ENCODE measurements at places on chromosomes 16 and 17.
A peak's percentile ranks its signal among the peaks of the same experiment; 100 is the strongest.

DNA sequence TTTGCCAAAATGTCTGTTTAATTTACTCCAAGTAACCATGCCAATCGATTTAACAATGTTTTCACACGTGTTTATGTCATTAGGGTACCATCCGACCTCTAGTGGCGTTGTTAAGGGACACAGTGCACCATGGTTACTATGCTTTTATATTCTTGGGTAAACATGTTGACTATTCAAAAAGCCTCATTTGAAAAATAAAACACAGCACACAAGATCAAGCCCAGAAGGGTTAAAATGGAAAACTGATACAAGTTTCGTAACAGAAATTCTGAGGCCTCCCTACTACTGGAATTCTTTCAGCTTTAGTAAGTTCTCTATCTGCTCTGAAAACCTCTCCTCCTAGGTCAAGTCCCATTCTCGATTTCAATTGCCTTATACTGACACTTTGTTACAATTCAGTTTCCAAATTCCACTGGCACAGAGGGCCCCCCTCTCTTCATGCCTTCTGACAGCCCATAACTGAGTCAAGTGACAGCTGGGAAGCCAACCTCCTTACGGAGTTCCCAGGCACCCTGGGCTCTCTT lies 2.1 kb downstream of the CFAP20 start:
- DNase-seq: no peak

DNA sequence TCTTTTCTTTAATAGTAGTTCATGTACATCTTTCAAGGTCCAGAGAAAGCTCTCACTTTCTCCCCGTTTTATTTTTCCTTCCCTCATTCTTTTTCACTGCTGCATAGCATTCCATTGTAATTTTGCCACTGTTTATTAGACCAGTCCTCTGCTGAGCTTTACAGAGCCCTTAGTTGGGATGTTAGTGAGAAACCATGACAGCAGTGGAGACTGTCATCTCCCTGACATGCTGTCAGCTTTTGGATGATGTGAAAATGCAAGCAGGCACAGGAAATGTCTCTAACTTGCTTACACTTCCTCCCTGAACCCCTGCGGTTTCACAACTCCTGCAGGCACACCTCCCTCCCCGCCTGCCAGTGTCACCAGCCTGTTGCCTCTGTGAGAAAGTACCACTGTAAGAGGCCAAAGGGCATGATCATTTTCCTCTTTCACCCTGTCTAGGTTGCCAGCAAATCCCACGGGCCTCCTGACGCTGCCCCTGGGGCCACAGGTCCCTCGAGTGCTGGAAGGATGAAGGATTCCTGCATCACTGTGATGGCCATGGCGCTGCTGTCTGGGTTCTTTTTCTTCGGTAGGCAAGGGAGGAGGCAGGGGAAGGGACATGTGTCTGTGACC lies at the start of gene ITGAL:
ITGAL (plus strand) TSS at position 415 of the 615 bp plus-strand sequence; CDS start at position 511, 96 bp downstream.
- peak; percentile 88 for DNase-seq

DNA sequence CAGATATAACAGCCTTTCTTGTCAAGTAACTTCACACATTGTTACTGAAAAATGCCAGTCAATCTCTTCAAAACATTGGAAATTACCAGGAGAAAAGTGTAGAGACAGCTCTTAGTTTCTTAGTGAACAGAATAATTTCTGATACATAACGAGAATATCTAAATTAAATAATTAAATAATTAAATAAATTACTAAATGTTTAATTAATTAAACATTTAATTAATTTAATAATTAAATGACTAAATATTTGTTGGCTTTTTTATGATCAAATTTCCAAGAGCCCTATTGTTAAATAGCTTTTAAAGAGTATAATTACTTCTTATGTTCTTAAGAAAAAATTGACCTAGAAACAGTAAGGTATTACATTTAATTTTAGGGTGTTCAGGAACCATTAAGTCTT lies 129.6 kb downstream of the SSH2 start:
- no peak for DNase-seq

DNA sequence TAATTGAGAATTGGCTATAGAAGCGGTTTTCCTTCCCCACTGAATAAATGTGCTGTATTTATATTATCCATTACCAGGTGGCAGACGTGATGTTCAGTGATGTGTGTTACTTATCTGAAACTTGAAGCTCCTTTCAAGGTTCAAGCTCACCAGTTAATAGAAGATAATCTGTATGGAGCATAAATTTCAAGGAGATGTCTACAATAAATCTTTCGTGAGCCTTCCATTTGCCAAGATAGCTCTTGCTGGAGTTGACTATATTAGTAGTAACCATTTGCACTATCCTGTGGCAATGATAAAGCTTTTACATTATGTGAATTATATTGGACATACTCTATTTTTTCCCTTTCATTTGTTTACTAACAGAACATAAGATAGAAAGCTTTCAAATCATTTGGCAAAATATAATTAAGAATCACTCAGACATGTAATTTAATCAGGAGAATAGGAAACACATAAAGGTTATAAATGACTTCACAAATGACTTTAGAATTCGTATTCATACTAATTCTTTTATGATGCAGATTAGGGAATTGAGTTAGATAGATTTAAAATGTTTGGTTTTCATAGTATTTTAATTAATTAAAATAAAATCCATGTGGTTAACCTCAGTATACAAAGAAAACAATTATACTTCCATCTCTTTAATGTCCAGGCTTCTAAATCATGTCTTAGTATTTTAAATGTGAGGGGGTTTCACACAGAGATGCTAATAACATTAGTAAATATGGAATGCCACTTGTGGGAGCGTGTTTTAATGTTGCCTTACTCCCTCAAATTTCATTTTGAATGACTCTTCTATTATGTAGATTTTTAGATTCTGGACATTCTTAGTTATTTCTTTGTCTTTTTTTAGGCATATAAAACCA lies 664.4 kb upstream of the CDH8 start:
- DNase-seq: no peak

- no peak for DNase-seq
Observed at GRCh38 chr16:27706866-27707685, 157.1 kb downstream of the KATNIP start.

- DNase-seq: no peak
Observed at GRCh38 chr17:49545806-49546545, 29.7 kb upstream of the NXPH3 start.

GRCh38 chr17:37844158-37844976 lies 79.8 kb upstream of the TBC1D3K start:
- DNase-seq: peak; percentile 77

DNA sequence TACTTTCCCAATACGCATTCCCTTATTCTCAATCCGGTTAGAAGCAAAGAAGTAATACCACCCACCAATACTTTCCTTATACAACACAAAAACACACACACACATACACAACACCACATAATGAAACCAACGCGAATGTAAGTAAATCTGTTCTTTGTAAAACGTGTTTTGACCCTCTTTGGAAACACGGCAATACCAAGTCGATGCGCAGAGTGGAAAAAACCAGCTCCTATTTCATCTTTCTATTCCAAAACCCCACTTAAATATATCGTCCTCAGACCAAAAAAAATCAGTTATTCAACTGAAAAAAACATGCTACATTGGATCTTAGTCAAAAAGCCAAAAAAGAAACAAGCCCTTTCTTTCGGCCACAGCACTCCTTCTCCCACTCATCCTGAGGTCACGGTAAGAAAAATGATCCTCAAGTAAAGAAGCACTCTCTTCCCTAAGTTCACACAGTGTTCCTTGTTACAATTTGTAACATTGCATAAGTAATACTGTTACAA lies 31.0 kb upstream of the ARL4D start:
- peak; percentile 54 for DNase-seq

DNA sequence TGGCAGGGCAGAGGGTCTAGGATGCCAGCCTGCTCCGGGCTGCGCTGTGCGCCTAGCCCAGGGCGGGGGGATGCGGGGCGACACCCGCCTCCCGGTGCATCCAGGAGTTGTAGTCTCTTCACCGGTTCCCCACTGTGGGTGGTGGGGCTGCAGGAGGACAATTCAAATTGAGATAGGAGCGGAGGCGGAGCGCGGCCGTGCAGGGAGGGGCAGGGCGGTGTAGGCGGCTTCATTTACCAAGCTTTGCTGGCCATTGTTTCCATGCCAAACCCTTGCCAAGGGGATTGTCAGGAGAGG lies 2047.4 kb downstream of the TP53TG3F start:
- DNase-seq: no peak

DNA sequence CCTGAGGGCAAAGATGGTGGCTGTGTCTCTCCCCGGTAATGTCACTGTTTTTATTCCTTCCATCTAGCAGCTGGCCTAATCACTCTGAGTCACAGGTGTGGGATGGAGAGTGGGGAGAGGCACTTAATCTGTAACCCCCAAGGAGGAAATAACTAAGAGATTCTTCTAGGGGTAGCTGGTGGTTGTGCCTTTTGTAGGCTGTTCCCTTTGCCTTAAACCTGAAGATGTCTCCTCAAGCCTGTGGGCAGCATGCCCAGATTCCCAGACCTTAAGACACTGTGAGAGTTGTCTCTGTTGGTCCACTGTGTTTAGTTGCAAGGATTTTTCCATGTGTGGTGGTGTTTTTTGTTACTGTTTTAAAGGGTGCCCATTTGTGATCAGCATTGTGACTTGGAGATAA lies 5.5 kb upstream of the RAPGEFL1 start:
- DNase-seq: no peak

DNA sequence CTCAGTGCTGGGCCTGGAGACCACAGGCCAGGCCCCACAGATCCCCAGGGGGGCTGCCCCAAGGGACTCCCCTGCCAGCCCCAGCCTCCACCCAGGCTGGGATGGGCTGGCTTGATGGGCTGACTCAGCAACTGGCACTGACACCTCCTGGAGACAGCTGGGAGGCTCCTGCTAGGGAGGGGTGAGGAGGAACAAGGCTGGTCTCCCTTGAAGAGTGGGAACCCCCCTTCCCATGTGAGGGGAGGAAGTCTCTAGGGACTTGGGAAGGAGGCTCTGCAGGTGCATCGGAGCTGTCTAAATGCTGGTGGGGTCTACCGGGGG lies 10.4 kb downstream of the NHERF1 start:
- DNase-seq: no peak

GRCh38 chr17:73625006-73625405 lies 19.2 kb downstream of the SDK2 start:
- DNase-seq: no peak

GRCh38 chr17:5700745-5701144 lies 116.4 kb upstream of the NLRP1 start:
- no peak for DNase-seq

DNA sequence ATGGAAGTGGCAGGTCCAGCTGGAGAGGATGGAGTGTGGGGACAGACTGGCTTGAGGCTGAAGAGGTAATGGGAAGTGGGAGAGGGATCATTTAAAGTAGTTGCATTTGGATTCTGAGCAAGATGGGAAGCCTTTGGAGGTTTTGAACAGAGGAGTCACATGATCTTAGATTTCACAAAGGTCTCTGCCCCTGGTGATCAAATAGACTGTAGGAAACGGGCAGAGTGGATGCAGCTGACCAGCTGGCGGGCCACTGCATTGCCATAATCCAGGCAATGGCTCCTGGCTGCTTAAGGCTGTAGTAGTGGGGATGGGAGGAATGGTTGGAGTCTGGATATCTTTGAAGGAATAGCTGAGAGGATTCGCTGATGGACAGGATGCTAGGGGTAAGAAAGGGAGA lies 81.5 kb downstream of the SLC6A2 start:
- DNase-seq: no peak

DNA sequence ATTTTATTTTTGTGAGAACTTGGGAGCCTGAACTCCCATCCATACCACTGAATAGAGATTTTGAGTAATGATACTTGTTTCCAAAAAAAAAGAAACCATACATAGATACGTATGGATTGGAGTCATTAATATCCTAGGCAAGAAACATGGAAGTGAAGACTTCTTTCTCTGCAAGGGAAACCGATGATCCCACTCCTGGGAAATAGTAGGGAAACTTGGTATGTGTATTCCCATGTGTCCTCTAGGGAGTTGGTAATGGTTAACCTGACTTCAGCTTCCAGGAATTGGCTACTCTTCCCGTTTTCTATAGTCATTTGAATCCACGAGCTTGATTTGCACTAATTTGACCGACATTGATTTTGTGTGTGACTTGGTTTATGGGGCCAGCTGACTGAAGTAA lies 5.4 kb downstream of the FUS start:
- DNase-seq: no peak

GRCh38 chr16:21283521-21284289 lies 5.6 kb upstream of the CRYM start:
- DNase-seq: no peak

GRCh38 chr17:81385320-81386111 lies 9.7 kb upstream of the BAHCC1 start:
- DNase-seq: no peak

GRCh38 chr16:85585711-85586110 lies 27.4 kb upstream of the GSE1 start:
- DNase-seq: no peak

- DNase-seq: no peak
Observed at GRCh38 chr17:67959510-67959909, 36.8 kb downstream of the C17orf58 start.

DNA sequence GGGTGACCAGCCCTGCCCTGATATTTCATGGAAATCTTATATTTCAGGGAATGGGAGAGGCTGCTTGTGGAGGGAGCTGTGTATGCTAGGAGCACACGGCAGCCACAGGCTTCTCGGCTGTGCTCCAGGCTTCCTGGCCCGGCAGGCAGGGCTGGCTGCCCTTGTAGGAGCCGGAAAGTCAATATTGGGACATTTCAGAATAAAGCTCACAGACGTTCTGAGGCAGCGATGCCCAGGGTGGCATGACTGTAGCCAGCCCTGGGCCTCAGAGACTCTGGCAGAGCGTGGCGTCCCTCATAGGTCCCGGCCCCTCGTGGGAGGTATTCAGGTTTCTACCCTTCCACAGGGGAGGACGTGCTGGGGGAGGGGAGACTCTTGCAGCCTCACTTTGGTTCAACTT lies 65.7 kb downstream of the BANP start:
- no peak for DNase-seq

DNA sequence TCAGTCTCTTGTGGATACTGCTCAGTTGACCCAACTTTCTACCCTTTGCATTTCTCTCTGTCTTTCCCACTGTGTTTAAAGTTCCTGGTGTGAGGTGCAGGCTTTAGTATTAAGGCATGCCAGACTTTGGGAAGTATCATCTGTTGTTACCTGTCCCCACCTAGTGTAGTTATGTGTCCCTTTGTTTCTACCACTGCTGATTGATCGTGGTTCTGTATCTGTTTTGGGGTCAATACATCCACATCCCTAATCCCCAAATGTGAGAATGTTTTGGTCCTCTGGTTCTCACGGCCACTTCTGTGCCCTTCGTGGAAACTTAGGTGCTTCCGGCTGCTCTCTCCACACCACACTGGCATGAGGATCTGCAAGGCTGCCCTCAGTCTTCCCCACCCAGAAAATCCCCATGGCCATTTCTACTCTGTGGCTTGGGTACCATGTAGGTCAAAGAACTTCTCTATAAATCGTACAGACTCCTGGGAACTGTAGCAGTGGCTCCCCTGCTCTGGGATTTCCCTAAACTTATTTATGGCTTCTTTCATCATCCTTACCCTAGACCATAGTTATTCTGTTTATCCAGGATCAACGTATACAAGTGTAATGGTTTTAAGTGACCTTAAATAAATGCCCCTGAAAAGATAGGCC lies 443.2 kb downstream of the XYLT1 start:
- DNase-seq: no peak

- no peak for DNase-seq
Observed at GRCh38 chr17:51032850-51033249, 87.8 kb downstream of the SPAG9 start.
